Midbrain (tissue), 1 donor: ENCODE measurements at places on chromosomes 6 and 20.
A peak's percentile ranks its signal among the peaks of the same experiment; 100 is the strongest.

DNA sequence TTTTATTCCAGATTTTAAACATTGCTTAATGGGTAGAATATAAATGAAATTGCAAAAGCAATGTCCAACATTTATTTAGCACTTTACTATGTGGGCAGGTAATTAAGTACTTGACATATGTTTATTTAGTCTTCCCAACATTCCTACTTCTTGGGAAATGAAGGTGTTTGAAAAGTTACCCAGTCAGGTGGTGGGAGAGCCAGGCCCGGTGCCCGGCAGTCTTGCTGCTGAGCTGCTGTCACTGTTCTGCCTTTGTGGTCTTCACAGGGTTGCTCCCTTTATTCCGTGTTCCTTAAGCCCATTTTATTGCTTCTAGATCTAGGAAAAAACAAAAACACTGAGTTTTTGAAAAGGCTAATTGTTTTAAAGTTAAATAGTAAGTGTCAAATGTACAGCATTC is 42.6 kb upstream of the TULP4 start:
- no peak for DNase-seq

GRCh38 chr20:14189794-14190402 is 147.5 kb downstream of the FLRT3 start:
- no peak for DNase-seq

DNA sequence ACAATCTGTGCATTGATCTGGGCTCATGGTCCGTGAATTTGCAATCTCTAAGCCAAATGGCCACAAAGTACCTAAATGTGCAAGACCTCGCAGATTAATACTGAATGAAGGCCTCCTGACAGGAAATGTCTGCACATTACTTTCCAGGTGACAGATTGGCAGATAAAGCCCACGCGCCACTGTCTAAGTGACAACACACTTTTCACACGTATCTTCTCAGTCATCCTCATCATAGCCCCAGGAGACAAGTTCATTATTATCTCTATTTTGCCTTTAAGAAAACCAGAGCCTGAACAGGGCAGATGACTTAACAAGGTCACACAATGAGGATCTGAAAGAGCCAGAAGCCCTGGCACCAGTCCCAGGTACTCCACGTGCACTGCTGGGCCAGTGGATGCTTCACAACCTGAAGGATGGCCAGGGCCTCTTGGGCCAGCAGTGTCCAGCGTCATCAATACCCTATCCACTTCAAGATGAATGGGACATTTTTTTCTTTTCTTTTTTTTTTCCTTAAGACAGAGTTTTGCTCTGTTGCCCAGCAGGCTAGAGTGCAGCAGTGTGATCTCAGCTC is 266.3 kb downstream of the PTPRT start:
- DNase-seq = no peak

GRCh38 chr6:37622646-37623071 is 75.0 kb downstream of the MDGA1 start:
- DNase-seq = no peak

GRCh38 chr6:166578536-166579236 is 7.8 kb downstream of the RAMACL start:
- no peak for DNase-seq

DNA sequence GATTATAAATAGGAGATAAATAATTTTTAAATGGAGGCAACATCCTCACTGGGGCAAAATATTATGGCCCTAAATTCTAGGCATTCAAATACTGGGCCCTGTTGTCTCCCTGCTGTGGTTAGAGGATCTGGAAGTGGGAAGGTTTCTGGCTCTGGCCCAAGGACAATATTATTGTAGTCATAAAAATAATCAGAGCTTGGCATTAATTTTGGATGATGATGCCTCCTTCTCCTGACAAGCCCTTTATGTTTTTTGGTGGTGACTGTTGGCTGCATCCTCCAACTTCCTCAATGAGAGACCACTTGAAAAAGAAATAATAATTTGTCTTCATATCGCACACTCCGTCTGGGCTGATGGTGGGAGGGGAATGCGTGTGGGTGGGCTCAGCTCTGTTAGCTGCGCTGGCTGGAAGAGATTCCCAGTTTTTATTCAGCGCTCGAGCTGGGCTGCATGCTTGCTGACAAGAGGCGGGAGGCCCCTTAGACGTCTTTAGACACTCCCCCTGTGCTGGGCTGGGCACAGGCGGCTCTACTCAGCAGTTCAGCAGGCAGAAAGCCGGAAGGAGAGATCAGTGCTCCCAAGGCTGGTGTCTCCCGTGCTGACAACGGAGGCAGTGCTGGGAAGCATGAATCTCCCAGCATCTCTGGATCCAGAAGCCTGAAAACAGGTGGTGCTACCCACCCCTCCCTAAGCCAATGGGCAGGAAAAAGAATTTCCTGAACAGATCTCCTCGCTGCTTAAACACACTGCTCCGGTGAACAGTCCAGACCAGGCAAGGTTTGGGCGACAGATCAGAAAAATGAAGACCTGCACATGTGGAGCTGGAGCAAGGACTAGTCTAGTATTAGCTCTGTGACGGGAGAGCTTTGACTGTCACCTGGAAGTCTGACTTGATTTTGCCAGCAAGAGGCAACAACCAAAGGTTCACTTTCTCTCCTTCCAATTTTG is 97.7 kb downstream of the SYCP2 start:
- peak; percentile 69 for DNase-seq

DNA sequence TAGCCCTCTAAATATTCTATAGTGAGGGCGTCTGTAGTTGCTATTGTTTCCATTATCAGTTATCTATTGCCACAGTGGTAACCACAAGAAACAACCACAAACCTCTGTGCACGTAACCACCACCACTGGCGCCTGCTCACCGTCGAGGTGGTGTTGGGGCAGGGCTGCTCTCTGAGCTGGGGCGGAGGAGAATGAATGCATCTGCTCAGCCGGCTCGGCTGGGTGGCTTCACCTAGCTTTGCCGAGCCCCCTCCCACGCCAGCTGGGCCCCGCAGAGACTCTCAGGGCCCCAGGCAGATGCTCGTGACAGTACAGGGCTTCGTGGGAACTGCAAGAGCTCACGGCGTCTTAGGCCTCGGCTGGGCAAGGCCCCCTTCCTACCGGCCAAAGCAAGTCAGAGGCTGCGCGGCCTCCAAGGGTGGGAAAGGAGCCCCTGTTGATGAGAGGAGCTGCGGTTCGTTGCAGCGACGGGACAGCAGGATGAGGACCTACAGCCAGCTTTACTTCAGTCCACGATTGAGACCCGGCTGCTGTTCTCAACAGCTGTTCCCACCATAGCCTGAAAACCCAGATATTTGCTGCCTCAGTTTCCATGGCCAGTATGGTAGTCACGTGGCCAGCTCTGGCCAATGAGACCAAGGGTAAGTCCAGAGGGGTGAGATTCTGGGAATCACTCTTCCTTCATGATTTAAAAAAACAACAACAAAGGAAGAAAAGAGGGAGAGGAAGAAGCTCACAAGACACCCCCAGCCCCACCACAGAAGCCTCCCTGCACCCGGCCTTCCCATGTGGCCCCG is 120.2 kb upstream of the AFDN start:
- DNase-seq = no peak

DNA sequence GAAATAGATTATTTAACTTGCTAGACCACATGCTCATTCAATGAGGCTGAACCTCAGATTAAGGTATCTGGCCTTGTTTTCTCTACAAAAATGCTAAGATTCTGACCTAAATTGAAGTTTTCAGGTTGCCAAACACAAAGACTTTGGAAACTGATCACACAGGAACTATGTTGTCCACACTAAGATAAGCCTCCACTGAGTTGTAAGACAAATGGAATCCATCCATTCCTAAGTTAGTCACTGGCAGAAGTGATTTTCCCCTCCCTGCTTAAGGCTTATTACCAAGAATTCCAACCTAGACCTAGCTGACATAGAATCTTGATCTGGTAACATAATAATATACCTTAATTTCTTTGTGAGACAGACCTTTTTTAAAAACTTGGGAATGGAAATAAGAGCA is 608.1 kb downstream of the TENT5A start:
- DNase-seq = no peak

DNA sequence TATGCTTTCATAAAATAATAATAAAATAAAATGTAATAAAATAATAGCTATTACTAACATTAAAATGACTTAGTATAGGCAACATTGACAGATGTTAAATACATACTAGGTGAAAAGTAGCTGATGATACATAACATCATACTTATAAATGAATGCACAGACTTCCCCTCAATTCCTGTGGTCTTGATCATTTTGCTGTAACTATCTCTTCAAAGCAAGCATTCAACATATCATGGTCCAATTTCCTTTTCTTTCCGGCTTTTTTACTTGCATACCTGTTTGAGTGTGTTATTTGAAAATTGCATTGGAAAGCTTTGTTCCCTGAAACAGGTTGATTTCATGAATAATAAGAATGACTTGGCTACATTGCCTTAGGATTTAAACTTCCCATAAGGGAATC is 309.3 kb downstream of the HDGFL1 start:
- DNase-seq = no peak

GRCh38 chr6:38068854-38069590 is 249.5 kb downstream of the ZFAND3 start:
- DNase-seq = peak; percentile 43

- no peak for DNase-seq
Observed at GRCh38 chr20:53171065-53171464, 198.9 kb downstream of the TSHZ2 start.

GRCh38 chr6:115704028-115704427 is 356.7 kb downstream of the FRK start:
- DNase-seq = no peak

DNA sequence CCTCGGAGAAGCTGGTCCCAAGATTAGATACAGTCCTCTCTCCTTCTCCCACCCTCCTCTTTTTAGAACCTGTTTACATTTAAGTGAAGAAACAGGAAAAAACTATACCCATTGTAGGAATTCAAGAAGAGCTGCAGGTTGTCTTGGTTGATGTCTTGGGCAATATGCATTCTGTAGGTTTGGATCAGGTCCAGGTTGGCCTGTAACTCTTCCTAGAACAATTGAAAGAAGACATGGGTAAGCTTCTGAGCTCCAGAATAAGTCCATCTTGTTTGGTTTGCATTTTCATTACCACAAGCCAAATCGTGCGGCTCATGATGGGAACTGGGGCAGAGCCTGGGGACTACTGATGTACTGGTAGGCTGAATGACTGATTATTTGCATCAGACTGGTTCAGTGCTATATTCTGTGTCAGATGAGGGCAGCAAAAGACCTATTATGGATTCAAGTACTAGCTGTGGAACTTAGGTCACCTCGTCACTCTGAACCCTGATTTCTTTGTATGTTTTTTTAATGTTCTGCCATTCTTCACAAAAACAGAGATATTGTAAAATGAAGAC is 20.3 kb upstream of the SLA2 start:
- DNase-seq = peak; percentile 1

DNA sequence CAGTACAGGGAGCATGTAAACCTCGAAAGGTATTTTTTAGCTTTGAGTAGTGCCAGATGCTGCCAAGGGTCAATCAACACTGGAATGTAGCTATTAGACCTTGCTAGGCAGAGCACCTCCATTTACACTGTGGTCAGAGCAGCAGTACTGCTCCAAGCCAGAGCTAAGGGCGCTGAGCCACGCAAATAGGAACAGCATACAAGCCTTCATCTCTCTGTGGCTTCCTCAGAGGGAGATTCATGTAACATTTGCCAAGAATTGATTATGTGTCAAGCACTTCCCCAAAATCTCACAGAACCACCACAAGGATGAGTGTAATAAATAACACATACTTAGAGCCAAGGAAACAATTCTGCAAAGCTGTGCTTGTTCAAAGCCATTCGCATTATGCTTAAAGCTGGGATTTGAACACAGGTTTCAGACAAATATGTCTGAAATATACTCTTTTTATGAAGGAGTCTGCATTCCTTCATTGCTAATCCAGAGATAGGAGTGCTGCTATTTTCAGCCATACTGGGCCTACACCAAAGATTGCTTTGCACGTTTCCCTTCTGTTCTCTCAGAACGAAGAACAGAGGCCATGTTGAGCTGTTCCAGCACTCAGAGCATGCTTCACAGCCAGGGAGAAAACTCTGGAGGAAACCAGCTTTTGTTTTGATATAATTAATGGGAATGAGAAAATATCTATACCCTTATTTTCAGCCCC is 97.7 kb downstream of the SLC16A10 start:
- DNase-seq = no peak

DNA sequence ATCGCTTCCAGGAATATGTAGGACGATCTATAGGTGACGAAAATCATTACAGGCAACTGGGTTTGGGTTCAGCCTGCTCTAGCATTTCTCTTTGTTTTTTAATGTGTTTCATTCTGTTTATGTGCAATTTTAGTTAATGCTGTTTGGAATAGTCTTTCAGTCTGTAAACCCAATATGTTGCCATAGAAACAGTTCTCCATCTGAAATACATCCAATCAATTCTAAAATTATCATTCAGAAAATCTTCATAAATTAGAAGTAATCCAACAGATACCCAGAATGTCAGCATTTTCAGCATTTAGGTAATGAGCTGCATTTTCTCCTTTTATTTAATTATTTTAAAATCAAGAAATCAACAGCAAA is 34.8 kb upstream of the COL9A1 start:
- no peak for DNase-seq

DNA sequence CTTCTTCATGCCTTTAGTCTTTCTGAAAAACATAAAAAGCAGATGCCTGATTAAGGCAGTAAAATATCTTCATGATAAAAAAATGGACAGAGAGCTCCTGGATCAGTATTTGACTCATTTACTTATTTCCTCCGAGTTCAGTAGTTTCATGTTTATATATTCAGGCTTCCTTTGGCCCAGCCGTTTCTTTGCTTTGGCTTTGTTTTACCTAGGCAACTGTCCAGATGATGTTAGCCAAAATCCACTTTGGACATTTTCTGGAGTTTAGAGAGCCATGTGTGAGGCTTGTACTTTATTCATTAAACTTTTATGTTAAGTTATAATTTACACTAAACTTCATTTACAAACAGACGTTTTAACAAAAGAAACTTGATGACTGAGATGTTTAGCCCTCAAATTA is 307.1 kb upstream of the RSPO3 start:
- DNase-seq = no peak

DNA sequence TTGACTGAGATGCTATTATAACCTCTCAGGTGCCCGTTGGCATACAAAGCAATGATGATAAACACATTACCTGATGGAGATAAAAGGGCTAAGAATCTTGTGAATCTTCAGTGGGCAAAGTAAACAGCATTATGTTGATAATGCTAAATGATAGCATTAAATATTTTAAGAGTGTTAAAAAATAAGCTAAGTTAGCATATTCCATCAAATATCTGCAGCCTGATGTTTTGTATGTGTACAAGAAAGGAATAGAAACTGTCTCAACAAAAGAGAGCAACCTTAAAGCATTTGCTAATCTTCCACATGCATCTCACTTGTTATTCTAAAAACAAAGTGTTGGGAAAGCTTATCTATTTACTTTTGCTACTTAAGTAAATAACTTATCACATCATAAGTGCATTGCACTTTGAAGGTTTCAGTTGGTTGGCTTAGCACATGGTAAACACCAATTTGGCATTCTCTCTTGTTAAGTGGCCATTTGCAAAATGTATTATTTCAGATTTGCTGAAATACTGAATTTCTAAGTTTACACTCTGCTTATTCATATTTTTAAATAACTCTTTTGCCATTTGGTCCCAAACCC is 151.6 kb downstream of the SYNDIG1 start:
- DNase-seq = no peak

DNA sequence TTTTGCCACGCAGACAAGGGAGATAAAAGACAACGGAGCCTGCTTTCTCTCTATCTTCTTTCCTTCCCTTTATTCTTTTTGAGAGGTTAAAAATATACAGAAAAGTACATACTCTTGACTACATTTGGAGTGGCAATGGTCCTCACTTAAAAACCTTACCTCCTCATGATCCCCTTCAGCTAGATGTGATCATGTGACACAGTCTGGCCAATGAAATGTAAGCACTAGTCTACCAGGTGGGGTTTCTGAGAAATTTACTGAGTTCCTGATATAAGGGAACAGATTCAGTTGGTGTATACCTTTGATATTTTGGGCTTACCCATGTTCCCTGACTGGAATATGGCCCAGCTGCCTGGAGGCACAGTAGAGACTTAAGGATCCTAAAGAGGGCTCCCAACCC is 165.5 kb upstream of the BEND3 start:
- DNase-seq = no peak
